GM13976 (cell line): ENCODE measurements at places on chromosomes 16 and 17.

- no peak for DNase-seq
Measured at GRCh38 chr17:66477615-66478283, 175.3 kb downstream of the PRKCA start.

DNA sequence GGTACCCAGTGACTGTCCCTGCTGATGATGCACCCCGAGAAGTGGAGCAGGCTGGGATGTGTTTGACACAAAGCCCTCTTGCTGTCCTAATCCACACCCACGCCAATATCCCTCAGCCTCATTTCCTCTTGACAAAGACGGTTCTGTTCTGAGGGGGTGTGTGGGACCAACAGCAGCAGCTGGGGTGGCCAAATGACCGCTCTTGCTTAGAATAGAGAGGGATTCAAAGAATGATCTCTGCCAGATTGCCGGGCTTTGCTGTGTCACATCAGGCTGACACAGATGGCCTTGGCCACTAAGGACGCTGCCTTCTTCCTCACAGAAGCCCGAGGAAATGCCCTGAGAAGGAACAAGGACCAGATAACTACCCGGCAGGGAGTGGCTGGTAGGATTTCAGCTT, 250.7 kb downstream of the NTN1 start:
- no peak for DNase-seq

DNA sequence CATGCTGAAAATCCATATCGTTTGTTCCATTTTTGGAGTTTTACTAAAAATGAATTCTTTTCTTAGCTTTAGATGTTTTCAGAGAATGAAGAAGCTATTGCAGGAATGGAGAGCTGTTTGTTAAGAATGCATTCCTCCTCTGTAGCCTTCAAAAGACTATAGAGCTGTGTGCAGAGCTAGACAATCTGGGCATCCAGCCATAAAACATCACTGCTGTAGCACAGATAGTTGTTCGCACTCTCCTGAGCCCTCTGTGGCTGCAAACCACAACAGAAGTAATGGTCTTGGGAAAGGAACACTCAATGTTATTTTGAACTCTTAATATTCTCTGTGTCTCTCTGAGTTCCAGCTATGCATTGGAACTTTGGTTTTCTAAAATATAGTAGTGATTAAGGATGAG, 4.9 kb downstream of the TNRC6C start:
- DNase-seq: no peak

GRCh38 chr17:68512960-68513474, 787 bp downstream of the PRKAR1A start:
- no peak for DNase-seq

DNA sequence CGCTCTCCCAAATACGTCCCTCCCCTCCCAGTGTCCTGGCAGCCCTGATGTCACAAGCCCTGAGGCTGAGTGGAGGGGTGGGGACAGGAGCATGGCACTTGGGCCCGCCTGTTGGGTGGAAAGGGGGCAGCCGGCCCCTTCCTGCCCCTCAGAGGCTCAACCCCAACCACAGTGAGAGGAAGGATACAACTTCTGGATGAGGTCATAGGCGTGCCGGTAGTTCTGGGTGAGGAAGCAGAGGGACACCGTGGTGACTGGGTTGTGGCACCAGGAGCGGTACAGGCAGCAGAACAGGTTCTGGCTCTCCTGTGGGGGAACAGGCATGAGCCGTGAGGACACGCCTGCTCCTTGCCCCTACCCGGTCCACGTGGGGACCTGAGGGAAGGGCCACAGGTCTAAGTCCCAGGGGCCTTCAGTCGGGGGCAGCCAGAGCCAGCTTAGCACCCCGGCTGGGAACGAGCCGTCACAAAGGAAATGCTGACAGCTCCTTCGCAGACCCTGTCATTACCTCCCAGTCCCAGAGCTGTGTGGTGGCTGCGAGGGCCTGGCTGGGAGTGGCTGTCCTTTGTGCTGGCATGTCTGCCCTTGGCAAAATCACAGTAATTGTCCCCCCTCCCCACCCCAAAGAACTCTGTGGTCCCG, 11.2 kb upstream of the MTSS2 start:
- DNase-seq: no peak

DNA sequence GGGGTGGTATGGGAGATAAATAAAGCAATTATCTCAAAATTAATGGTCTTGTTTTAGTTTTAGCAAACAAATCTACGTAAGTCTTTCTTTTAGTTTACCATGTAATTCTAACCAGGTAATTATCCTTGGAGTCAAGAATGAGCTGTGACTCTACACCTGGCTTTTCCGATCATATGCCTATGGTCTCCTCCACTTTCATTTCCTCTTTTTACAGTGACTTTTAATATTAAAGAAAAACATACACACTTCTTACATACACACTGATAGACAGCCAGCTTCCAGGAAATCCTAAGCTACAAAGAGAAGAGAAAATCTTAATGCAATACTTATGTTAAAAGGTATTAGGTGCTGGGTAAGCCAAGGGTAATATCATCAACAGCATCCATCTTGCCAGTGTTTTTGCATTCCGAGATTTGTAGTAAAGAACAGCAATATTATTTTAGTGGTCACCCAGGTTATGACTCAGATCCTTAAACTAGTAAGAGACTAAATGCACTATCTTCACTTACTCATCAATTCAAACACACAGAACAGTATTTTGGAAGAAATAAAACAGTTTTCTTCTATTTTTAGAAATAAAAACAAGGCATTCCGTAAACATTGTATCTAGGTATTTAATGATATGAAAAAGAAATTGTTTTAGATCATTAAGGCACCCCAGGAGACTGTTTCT, 4.4 kb upstream of the IRX5 start:
- DNase-seq: no peak

- no peak for DNase-seq
Measured at GRCh38 chr16:88667461-88667860, 4.6 kb upstream of the MVD start.

DNA sequence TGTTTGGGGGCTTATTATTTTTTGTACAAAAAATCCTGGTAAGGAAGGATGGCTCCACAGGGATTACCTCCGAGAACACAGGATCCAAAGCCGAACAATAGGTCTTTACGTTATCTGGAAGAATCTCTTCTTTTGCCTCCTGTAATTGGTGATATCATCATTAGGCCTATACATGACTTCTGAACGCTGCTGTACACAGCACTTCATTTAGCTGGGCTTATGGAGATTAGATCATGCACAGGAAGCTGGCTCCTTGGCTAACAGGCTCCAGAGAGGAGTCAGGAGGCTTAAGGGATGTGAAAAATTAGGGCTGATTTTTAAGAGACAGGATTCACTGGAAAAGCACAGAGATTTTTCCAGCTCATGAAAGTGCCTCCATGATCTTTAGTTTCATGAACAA, 54.7 kb downstream of the TANGO6 start:
- DNase-seq: no peak

DNA sequence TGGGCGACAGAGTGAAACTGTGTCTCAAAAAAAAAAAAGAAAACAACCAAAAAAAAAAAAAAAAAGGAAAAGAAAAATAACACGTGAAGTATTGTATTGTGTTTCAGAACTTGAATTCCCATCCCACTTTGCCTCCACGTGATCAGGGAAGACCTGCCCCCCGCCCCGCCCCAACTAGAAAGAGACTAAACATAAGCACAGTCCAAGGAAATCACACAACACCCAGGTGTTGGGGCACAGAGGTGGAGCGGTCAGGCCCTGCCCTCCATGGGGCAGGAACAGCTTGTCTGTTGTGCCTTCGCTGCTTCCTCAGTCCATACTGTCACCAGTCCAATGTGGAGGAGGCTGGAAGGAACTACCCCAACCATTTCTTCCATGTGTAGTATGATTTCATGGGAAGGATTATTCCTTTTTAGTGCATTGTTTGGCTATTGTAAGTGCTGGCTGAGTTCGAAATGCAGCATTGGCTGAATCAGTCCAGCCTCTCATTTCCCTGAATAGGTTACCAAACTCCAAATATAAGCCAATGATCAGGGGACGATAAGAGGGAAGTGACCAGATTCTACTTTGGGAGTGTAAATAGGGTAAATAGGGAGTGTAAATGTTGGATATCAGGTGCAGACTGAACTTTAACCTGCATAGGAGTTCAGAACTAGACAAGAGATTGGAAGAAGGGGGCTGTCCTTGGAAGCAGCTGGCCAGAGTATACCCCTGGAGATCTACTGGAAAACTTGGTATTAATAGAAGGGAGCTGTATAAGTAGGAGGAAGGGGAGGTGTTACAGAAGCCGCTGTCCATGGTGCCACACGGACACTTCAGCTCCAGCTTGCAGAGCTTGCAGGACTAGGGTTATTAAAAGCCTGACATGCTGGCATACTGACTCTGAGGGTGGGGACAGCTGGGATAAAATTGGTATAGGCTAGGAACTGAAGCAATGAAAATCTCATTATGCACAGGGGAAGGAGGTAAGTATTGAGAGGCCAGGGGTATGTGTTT, 50.7 kb downstream of the TANGO6 start:
- no peak for DNase-seq

- no peak for DNase-seq
Measured at GRCh38 chr16:65125322-65125721, 3.5 kb upstream of the CDH11 start.

DNA sequence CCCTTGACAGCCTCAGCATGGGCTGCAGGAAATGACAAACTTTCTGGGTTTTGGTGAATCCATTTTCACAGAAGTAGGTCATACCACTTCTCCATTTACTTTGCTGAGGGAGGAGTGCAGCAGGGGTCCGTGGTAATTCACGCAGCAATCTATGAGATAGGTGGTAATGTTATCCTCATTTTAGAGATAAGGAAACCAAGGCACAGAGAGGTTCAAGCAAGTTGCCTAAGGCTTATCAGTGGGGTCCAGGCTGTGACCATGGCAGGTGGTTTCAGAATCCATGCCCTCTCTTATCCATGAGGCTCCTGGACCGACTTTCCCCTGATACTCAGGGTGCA, 12.6 kb downstream of the TBX4 start:
- DNase-seq: no peak

GRCh38 chr16:48004141-48004695, 151.6 kb downstream of the ABCC12 start:
- DNase-seq: no peak

- no peak for DNase-seq
Measured at GRCh38 chr16:52488837-52489289, 58.1 kb downstream of the TOX3 start.

DNA sequence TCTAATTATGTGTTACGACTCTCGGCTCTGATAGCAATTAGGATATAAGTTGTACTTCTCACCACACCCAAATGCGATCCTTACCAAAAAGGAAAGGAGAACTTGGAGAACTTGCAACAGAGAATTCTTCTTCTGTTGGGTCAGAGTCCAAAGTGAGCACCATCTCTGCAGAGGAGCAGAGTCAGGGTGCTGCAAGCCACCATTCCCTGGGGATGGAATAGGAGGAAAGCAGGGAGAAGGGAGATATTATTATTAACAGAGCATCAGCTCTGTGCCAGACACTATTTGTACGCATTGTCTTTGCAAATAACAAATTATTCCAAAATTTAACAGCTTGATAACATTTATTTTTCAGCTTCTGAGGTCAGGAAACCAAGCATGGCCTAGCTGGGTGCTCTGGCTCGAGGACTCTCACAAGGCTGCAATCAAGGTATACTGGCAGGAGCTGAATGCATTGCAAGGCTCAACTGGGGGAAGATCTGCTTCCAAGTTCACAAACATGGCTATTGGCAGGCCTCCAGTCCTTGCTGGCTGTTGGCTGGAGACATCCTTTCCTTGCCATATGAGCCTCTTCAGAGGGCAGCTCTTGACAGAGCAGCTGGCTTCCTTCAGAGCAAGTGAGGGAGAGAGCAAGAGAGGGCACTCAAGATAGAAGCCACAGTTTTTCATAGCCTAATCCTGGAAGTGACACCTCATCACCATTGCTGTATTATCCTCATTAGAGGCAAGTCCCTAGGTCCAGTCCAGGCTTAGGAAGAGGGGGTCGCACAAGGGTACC, 296.2 kb upstream of the CDH5 start:
- no peak for DNase-seq

DNA sequence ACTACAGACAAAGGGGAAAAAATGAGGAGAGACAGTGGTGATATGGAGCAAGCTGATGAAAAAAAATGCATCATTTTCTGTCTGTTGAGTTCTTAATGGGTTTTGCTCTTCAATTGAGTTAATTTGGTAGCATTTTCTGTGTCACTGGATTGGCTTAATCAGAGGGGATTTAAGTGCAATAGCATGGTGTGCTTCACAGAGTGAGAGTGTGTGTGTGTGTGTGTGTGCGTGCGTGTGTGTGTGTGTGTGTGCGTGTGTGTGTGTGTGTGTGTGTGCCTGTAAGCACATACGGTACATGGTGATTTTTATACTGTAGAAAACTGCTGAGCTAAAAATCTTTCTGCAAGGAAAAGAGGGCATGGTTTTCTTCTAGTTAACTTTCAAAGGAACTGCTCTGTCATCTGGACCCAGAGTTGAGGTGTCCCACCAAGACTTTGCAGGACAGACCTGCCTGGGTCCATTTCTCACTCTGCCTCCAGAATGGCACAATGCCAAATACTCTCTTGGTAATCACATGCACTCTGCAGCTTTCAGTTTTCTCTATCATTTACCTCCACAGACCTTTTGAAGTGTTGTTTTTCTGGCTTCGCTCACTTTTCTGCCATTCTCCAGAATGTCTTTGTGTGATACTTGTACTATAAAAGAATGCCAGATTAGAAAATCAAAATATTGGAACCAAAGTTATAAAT, 952.6 kb upstream of the SOX9 start:
- no peak for DNase-seq

- no peak for DNase-seq
Measured at GRCh38 chr17:54270499-54270898, 447.8 kb downstream of the KIF2B start.

DNA sequence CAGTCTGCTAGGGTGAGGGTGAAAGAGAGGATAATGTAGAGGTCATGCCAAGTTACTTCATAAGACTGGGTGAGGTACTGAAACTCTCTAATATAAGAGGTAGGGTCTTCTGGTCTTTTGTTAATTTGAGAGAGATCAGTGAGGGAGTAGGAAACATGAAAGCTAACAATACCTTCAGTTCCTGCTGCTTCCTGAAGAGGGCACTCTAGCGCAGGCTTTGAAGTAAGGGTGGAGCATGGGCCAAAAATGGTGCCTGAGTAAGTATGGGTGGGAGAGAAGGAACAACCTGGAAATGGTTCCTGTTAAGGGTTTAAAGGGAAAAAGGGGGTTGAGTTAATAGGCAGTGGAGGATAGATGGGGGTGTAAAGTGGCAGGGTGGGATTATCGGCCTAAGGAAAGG, 2449.5 kb downstream of the TP53TG3F start:
- DNase-seq: no peak

- no peak for DNase-seq
Measured at GRCh38 chr16:84245956-84246678, 6.3 kb upstream of the KCNG4 start.
